ENCODE measurements at places on chromosomes 1 and 21. TPM values are rescaled to one million over a fixed set of nuclear protein-coding genes. Genes with fewer than 3 reads are reported as not detected.

Gene RYR2
- total RNA-seq = 4.7 TPM

Gene RPTN
- not detected for total RNA-seq

Gene HCRTR1
- not detected for total RNA-seq

Gene KRTAP10-1
- not detected for total RNA-seq

Gene EDN2
- total RNA-seq = 24.8 TPM

Gene CENPL
- 3.4 TPM for total RNA-seq

Gene GBP5
- 1.3 TPM for total RNA-seq

Data from ovary (tissue), 10 donors.